ENCODE measurements at places on chromosomes 2 and 18.

GRCh38 chr2:33526132-33526531 is 49.7 kb downstream of the RASGRP3 start:
- no peak for DNase-seq

GRCh38 chr2:130827502-130828251 is 9.0 kb upstream of the ARHGEF4 start:
- peak; percentile 63 for DNase-seq

DNA sequence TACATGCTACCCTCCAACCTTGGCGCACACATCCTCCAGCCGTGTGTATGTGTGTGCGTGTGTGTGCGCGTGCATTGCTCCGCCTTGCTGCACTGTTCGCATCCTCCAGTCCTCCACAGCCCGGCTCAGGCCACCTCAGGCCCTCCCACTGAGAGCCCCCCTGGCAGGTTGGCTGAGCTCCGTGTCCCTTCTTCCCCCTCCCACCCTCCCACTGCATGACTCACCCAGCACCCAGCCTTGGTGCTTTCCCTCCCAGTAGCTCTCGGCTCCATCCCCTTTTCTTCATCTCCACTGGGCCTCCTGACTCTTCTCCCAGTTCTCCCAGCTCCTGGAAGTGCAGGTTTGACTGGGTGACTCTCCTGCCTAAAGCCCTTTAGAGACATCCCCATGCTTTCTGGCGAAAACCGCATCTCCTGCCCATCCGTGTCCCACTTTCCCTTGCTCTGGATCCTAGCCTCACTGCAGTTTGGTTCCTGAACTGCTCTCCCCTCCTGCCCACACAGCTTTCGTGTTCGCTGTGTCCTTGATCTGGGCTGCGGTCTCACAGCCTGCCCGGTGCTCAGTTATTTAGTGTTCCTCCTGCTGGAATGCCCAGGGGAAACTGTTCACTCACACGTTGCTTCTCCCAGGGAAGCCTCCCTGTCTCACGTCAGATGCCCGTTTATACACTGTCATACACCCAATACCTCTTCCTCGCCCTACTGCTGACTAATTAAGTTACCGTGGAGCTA is 4.9 kb downstream of the TMEM177 start:
- DNase-seq: peak; percentile 83

GRCh38 chr2:38887902-38888554 is 1.6 kb upstream of the ARHGEF33 start:
- no peak for DNase-seq

DNA sequence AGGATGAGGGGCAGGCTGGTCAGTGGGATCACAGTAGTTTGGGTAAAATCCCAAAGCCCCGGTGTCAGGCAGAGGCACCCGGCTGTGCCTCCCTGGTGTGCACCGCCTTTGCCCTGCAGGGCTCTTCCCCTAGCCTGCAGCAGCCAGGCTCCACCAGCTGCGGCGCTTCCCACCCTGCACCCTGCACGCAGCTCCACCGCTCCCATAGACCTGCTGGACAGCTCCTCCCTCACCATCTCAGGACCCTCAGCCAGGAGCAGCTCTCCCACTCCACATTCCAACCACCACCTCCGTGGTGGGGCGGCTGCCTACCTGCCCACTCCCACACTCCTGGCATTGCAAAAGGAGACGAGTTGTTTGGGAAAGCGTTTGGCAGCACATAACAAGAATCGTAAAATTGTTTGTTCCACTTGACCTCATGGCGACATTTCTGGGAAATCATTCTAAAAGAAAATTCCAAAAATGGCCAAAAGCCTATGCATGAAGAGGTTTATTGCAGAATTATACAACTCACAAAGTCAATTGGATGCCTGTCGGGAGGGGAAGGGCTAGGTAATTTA is 287.4 kb upstream of the HDAC4 start:
- no peak for DNase-seq
